ENCODE measurements at places on chromosomes 16 and 17.
A peak's percentile ranks its signal among the peaks of the same experiment; 100 is the strongest.

- DNase-seq: no peak
Observed at GRCh38 chr16:84790301-84790700, 29.5 kb upstream of the CRISPLD2 start.

DNA sequence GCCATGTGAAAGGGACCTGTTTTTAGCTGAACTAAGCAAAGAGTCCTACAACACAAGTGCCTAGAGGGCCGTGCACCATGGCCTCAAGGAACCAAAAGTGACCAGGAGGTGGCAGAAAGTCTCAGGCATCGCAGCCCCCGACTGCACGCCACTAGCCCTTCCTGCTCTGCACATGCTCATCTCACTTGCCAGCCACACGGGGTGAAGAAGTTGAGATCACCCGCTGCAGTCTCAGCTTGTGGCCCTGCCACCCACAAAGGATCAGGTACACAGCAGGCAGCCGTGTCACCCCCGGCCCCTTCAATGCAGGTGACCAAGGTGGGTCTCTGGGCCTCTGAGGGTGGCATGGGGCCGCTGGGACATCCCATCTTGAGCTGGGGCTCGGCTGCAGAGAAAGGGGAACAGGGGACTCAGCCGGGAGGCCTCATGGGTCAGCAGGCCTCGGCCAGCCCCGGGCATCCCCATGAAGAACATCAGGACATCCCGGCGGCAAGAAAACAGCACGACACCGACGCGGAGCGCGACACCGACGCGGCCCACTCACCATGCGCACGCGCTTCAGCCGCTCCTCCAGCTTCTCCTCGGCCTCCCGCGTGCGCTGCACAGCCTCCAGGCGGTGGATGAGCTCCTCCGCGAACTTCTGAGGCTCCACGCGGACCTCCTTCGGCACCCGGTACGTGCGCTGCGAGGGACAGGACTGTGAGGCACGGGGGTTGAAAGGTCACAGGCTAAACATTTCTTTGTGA, 21.0 kb downstream of the PDIA2 start:
- no peak for DNase-seq

GRCh38 chr17:56886288-56886731, 27.5 kb downstream of the TRIM25 start:
- DNase-seq: no peak

GRCh38 chr17:74961657-74962350, 10.8 kb downstream of the HID1 start:
- DNase-seq: peak; percentile 84

DNA sequence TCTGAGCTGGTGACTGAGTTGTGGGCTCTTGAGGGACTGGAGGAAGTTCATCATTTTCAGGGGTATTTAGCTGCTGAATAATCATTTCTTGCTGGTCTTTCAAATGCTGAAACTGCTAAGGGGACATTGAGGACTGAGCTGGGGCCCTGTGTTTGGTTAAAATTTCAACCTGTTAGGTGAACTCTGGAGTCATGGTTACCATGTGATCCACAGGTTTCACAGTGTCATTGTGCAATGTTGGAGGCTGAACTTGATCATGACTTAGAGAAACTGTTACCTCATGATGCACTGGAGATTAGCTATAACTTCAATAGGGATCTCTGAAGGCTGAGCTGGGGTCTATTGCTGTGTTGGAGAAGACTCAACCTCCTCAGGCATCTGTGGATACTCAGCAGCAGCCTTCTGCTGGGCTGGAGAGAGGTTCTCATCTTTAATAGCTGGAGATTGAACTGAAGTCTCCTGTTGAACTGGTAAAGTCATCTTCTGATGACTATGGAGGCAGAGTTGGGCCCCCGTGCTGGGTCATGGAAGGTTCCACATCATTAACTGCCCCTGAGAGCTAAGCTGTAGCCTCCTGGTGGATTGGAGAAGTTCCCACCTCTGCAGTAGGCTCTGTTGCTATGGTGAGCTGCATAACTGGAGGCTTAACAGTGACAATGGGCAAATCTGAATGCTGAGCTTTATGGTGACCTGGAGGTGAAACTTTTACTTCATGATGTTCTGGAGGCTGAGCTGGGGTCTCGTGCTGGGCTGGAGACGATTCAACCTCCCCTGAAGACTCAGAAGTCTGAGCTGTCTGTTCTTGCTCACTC, 15.2 kb downstream of the RDM1 start:
- DNase-seq: peak; percentile 21

DNA sequence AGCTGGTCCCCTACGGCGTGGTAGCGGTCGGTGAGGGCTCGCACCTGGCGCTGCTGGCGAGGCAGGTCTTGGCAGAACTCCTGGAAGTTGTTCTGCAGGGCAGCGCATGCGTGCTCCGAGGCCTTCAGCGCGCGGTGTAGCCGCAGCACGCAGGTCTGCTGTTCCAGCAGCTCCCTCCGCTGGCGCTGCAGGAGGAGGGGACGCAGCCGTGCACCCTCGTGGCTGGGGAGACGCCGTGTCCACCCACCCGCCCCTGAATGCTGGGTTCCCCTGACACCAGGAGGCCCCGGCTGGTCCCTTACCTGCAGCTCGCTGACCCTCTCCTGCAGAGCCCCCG, 12.2 kb downstream of the EVPL start:
- no peak for DNase-seq

DNA sequence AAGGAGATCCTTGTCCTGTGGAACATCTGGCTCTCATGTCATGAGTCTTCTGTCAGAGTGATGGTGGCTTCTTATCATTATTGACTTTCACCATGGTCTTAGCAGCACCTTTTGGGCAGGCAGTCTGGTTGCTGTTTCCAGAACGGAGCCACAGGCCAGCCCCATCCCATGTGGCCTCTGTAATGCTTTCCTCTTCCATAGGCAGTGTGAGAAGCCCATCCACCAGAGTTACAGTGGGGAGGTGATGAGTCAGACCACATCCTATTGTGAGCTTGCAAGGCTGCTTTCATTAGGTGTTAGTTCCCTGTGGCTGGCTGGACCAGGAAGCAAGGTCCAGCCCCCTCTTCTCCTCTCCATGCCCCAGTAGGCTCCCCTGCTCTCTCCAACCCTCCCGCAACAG, 30.8 kb upstream of the SPACA3 start:
- DNase-seq: no peak

- no peak for DNase-seq
Observed at GRCh38 chr17:35774499-35774898, 13.8 kb downstream of the C17orf50 start.

- DNase-seq: no peak
Observed at GRCh38 chr16:63841271-63841670, 1280.6 kb downstream of the CDH11 start.

- DNase-seq: no peak
Observed at GRCh38 chr17:7839876-7840261, 5.9 kb downstream of the KDM6B start.

GRCh38 chr16:86880316-86881117, 302.2 kb downstream of the FOXL1 start:
- DNase-seq: no peak

- DNase-seq: no peak
Observed at GRCh38 chr17:16652252-16652651, 1.4 kb downstream of the ZNF624 start.

DNA sequence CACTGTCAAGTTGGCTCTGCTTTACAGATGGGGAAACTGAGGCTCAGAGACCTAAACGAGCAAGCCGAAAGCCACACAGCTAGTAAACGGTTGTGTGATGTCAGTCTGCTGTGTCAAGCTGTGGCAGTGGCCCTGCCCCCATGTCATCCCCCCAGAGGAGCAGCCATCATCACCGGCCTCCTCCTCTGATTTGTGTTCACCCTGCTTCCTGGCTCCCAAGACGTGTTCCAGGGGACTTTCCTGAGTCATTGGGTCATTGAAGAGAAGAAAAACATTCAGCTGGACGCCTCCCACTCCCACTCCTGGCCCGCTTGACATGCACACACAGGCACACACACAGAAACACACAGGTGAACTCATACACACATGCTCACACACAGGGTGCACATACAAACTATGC, 54.0 kb upstream of the CIBAR2 start:
- no peak for DNase-seq

GRCh38 chr16:88367560-88367959, 15.2 kb upstream of the ZNF469 start:
- DNase-seq: no peak

- DNase-seq: no peak
Observed at GRCh38 chr17:30808785-30809286, 15.7 kb downstream of the CRLF3 start.

DNA sequence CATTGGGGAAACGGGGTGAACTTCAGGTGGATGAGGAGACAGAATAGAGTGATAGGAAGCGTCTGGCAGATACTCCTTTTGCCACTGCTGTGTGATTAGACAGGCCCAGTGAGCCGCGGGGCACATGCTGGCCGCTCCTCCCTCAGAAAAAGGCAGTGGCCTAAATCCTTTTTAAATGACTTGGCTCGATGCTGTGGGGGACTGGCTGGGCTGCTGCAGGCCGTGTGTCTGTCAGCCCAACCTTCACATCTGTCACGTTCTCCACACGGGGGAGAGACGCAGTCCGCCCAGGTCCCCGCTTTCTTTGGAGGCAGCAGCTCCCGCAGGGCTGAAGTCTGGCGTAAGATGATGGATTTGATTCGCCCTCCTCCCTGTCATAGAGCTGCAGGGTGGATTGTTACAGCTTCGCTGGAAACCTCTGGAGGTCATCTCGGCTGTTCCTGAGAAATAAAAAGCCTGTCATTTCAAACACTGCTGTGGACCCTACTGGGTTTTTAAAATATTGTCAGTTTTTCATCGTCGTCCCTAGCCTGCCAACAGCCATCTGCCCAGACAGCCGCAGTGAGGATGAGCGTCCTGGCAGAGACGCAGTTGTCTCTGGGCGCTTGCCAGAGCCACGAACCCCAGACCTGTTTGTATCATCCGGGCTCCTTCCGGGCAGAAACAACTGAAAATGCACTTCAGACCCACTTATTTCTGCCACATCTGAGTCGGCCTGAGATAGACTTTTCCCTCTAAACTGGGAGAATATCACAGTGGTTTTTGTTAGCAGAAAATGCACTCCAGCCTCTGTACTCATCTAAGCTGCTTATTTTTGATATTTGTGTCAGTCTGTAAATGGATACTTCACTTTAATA, 7.0 kb upstream of the TMEM235 start:
- DNase-seq: no peak

DNA sequence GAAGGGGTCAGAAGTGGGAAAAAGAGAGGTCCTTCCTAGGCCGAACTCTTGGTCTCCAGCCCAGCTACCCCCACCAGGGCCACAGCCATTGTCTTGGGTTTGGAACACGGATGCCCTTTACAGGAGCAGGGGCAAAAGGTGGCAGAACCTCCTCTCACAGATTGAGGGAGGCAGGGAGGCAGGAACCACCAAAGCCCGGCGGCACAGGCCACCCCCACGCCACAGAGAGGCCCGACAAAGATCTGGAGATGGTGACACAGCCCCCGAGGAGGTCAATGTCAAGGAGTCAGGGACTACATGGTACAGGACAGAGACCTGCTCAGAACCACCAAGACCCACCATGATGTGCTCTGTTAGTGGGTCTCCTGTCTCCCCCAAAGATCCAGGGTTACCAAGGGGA, 44.4 kb upstream of the DLX4 start:
- DNase-seq: no peak

DNA sequence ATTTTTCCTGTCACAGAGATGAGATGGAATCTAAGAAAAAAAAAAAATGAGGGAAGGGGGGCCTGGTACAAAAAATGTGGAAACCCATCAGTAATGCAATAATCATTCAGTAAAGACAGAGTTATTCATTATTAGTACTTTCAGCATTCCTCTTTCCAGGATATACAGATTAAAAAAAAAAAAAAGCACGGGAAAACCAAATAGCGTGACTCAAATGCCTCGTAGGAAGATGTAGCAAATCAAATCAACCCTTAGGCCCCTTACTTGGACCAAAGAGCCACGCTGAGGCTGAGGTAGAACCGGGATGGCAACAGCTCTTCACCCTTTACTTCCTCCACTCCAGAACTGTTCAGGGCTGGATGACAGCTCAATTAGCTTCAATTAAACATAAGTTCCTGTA, 52.5 kb downstream of the SMG6 start:
- DNase-seq: no peak

All from activated naive CD4-positive, alpha-beta T cell treated with anti-CD3 and anti-CD28 coated beads, Interleukin-2, amount 50 U/mL, for 72 hours (primary cell).